NCI-H1930 (cell line): ENCODE measurements at places on chromosomes 16 and 17.

- DNase-seq, result no peak
Observed at GRCh38 chr16:88455610-88456355, 2.7 kb downstream of the ZFPM1 start.

DNA sequence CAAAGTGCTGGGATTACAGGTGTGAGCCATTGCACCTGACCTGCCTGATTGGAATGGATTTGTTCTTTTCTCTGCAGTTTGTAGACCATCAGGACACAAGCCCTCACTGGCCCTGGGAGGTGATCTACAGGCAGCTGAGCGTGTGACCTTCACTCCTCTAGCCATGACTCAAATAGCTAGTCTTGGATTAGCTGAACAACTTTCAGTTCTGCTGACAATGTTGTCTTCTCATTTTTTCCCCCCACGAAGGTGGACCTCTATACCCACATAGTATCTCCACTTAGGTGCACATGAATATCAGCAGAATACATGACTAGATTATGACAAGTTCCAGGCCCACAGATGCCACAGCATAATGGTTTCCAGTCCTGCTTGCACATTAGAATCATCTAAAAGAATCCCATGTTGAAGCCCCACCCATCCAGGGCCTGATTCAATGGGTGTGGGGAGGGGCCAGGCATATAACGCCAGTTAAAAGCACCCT, 36.8 kb downstream of the HS3ST3B1 start:
- no peak for DNase-seq

GRCh38 chr17:19333132-19333440, 29.4 kb downstream of the B9D1 start:
- DNase-seq, result no peak

GRCh38 chr16:28492511-28492910, 637 bp upstream of the CLN3 start:
- no peak for DNase-seq

DNA sequence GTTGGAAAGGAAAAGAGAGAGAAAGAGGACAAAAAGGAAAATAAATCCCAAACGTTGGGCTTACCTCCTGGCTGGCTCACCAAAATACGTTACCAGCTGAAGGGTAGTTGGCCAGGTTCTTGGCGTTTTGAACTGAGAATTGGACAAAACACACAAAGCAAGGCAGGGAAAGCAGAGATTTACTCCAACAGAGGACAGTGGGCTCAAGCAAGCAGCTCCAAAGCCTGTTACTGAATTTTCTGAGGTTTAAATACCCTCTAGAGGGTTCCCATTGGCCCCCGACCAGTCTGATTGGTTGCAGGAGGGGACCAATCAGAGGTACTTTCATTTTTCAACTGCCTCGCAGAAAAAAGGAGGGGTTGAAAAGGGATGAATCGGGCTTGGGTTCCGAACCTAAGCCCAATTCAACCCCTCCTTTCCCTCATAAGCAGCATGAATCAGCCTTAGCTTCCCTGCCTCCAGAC, 55.6 kb upstream of the ALOX12 start:
- no peak for DNase-seq

GRCh38 chr17:68228817-68229570, 18.8 kb upstream of the AMZ2 start:
- no peak for DNase-seq

- no peak for DNase-seq
Observed at GRCh38 chr17:77194179-77194578, 53.4 kb downstream of the SEC14L1 start.

GRCh38 chr17:69431835-69432234, 17.3 kb downstream of the MAP2K6 start:
- no peak for DNase-seq

- DNase-seq, result no peak
Observed at GRCh38 chr16:30982548-30983288, 2.3 kb upstream of the HSD3B7 start.

DNA sequence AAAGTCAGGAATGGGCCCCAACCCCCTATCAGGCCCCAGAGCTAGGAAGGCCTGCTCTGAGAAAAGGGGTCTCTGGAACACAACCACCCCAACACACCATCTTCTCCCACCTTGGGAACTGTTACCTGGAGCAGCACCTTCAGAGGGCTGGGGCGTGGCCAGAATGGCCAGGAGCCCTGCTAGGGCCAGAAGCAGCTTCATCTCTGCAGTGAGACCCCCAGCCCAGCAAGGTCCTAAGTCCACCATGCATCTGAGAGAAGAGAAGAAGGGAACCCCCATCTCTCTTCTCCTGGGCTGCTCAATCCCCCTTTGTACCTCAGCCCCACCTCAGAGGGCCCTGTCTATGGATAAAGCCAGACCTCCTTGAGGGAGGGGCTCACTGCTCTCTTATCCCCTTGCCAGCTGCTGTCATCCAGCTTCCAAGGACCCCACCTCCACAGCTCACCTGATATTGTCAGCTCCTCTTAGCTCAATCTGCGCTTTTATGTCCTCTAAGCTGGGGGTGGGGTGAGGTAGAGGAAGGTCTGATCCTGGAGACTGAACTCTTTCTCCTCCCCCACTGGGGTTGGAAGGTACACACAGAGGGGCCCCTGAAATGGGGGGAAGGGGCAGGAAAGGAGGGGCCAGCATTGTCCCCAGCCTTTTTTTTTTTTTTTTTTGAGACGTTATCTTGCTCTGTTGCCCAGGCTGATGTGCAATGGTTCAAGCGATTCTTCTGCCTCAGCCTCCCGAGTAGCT, at the start of gene MPO:
Gene MPO (minus strand): TSS at position 456 of the 738 bp plus-strand sequence. CDS start 177 bp downstream, at position 279.
- no peak for DNase-seq

DNA sequence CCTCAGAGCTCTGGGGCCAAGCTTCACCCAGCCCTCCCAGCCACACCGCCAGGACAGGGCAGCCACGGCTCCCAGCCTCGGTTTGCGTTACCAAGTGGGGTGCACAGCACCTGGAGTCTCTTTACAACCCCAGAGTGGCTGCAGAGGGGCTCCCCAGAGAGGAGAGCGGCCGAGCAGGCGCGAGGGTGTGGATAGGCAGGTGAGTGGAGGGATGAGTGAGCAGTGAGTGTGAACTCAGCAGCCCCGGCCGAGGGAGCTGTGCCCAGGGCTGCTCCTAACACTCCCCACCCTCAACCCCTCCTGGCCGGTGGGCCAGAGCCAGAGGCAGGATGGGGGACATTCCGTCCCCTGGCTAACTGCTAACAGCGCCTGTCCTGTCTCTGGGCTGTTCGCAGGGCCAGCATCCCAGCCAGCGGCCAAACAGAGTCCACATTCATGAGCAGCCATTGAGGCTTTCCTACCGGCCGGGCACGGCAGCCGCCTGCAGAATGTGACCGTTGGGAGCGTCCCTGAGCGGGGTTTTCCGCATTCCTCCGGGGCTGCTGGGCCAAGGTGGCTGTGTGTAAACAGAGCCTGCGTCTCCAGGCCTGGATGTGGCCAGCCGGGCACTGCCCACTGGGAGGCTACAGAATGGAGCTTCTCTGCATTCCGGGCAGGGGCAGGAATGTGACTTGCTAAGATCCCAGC, 5.3 kb downstream of the ZNF469 start:
- no peak for DNase-seq

- peak; percentile 33 for DNase-seq
Observed at GRCh38 chr17:48241131-48241591, 133.6 kb downstream of the SNX11 start.

GRCh38 chr16:68756239-68756915, 19.3 kb downstream of the CDH1 start:
- no peak for DNase-seq

GRCh38 chr16:2992383-2993081, 12.3 kb upstream of the PKMYT1 start:
- DNase-seq, result no peak

- DNase-seq, result no peak
Observed at GRCh38 chr17:14417336-14417735, 116.5 kb downstream of the HS3ST3B1 start.

DNA sequence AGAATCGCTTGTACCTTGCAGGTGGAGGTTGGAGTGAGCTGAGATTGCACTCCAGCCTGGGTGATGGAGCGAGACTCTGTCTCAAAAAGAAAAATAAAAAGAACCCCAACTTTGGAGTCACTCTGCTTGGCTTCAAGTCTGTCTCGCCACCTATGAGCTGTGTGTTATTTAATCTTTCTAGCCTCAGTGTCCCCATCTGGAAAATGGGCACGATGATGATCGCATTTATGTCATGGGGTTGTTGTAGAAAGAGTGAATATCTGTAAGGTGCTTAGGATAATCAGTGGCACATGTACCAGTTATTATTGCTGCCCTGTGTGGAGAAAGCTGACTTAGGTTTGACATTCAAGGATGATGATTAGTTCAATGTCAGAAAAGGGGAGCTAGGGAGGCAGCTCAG, 319.4 kb downstream of the XYLT1 start:
- no peak for DNase-seq

GRCh38 chr16:66923247-66923731, 2.0 kb downstream of the RRAD start:
- no peak for DNase-seq

- DNase-seq, result peak; percentile 51
Observed at GRCh38 chr16:31108035-31108793, at the start of gene BCKDK. Gene BCKDK, plus strand, starts transcription at chr16:31108386. Its CDS starts 838 bp downstream, at chr16:31109224.

GRCh38 chr16:89246903-89247733, 29.6 kb downstream of the ZNF778 start:
- peak; percentile 84 for DNase-seq

DNA sequence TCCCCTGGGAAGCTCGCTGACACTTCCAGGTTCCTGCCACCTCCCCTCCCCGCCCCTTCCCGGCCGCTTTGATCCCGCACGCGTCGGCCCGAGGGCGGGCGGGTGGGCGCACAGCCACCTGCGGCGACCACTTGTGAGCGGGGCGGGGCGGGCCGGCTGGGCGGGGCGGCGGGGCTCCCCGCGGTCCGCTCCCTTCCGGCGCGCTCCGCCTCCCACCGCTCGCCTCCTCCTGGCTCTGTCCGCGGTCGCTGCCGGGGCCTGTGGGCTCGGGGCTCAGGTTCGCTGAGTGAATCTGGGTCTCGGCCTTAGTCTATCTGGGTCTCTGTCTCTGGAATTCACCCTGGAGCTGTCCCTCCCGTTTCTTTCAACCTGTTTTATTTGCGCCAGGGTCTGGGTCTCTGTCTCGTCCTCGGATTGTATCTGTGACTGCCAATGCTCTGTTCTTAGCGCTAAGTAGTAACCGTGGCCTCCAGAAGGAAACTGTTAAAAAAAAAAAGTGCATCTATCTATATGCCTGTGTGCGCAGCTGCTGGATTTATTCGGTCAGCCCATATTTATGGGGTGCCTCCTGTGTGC, 2.7 kb upstream of the HES7 start:
- peak; percentile 75 for DNase-seq

DNA sequence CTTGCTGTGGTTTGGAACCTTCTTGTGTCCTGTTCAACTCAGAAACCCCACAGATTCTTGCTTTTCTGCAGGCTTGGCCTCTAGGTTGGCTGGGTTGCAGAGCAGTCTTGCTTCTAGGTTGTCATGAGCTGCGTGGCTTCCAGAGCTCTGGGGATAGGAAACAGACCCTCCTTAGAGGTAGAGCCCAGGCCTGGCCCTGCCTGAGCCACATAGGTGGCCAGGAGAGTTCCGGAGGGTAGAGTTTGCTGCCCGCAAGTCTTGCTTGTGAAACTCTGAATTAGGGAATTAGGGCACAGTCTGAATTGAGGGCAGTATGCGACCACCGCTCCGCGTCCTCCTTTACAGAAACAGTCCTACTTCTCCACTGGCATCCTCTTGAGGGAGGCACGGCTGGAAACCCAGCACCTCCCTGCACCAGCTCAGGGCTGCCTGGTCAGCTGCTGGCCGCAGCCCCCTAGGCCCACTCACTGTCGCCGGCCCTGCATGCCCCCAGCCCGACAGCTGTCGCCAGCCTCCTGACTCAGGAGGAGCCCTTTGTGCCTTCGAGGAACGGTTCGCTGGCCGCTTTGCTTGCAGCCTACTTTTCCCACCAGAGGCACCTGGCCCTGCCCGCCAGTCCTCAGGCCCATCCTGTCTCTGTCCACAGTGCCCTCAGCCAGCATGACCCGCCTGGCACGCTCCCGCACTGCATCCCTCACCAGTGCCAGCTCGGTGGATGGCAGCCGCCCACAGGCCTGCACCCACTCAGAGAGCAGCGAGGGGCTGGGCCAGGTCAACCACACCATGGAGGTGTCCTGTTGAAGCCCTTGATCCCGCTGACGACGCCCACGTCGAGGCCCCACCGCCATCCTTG, 4.3 kb upstream of the SETD6 start:
- no peak for DNase-seq

DNA sequence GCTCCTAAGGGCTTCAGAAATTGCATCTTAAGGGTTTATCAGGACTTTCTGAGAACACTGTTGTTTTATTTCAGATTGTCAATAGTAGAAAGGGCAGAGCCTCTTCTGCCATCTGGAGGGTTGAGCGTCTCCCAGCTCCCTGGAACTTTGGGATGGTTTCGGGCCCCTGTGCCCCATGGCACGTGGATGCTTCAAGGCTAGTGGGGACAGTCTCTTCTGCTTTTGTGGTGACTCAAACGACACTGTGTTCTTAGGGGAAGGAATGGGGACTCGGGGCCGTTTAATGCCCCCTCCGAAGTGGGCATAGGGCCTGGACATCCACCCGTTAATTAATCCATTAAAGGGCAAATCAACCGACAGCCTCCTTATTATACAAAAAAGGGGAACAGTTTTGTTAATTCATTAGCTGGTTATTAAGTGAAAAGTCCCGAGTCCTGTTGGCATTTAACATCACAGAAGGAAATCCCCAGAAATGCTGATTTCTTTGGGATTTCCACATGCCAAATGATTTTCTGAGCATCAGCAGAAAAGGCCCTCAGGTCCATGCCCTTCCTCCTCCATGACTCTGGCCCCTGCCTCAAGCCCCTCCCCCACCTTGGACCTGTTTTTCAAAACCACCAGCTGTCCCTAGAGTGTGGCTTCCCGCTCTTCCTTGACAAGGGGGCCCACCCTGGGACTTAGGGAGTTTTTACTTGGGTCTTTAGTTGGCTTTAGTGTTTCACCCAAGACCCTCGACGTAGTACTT, 68.7 kb downstream of the ARSG start:
- no peak for DNase-seq

GRCh38 chr17:75450270-75450669, 6.2 kb upstream of the TMEM94 start:
- DNase-seq, result no peak

DNA sequence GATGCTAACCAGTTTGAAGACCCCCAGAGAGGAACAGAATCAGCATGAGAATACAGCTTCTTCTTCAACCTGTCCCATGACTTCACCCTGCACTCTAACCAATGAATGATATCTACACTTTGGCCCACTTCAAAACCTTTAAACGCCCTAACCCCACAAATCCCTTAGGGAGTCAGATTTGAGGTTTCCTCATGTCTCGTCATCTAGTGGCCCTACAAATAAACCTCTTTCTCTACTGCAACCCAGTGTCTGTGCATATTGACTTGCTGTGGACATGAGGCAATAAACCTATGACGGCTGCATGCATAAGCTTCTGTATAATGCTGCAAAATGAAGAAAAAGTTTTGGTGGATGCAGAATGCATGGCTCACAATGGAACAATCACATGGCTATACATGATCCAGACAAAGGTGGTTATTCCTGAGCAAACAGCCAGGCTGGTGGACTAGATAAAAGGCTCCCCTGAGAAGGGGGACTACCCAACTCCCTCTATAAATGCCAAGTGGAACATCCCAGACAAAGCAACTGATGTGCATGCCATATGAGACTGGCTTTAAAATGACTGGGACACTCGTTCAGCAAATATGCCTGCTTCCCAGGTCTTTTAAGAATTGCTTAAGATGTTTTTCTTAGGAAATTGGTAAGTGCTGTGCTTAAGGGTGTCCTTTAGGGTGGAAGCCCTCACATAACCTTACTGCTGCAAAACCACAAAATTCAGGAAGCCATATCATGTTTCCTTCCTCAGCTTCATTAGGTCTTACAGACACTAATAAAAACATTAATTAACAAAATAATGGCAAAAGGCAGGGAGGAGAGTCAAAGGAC, 12.2 kb downstream of the N4BP1 start:
- DNase-seq, result no peak
